NCI-H524 treated with DMSO at 0.1 percent for 48 hours (cell line): ENCODE measurements at places on chromosomes 1 and 21.
A peak's percentile ranks its signal among the peaks of the same experiment; 100 is the strongest.

DNA sequence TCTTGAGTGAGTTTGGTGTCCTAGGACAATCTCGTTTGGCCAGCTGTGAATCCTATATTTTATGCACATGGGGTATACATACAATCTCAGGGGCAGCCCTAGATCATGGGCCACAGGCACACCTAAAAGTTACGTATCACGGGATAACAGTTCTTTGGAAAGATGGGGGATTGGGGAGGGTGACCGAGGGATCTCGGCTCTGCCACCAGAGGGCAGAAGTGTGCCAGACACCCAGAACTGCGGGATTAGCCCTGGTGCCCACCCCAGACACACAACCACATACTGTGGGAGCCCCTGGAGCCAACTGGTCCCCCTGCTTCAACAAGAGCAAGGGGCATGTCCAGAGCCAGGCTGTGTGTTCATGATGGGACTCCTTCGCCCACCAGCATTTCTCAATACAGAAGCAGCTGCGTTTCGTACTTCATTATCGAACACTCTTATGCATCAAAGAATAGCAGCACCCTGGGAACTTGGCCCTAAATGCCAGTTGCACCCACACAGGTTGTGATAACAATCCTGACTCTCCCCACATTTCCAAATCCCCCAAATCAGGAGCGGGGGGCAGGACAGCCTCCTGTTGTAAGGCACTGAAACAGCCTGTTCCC, 37.4 kb downstream of the TMCO4 start:
- no peak for DNase-seq

DNA sequence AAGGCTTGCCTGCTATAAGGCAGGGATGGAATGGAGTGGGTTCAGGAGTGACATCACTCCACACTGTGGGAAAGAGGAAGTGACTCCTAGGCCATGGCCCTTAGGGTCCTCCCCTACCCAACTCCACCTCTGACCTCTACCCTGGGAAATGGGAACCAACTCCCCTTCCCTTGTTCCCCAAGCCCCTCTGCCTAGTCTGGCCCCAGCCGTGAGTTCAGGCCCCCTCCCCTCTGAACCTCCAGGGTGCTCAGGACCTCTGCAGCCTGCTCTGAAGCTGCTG, 3.8 kb upstream of the GUCA2A start:
- DNase-seq, result no peak

DNA sequence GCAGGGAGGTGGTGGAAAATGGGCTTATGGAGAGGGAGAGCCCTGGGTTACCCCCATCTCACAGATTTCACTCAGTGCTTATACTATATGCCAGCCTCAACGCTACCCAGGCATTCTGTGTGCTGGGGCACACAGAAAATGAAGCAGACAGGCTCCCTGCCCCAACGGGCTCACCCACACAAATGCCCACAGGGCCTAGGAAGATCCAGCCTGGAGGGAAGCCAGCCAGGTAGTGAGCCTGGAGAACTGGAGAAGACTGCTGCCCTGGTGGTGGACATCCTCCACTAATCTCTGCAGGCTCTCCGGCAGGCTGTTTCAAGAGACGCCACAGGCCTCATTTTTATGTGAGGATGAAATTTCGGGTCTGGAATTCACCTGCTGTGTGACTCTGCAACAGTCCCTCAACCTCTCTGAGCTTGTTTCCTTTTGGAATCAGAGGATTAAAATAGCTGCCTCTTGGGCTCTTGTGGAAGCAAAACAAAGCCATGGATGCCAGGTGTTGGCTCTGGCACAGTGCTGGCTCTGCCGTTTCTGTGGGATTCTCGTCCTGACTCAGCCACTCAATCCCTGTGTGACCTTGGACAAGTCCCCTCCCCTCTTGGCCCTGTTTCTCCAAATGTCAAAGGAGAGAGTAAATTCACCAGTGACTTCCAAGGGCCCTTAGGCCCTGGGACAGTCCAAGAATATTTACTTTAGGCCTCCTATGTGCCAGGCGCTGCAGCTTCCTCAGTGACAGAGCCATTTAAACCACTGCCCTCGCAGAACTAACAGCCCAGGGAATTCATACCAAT, 3.6 kb downstream of the PAQR7 start:
- no peak for DNase-seq

- DNase-seq, result peak; percentile 6
These were observed 20.3 kb upstream of the TBX19 start for GRCh38 chr1:168260393-168260792.
